ENCODE measurements at places on chromosomes 4 and X.

DNA sequence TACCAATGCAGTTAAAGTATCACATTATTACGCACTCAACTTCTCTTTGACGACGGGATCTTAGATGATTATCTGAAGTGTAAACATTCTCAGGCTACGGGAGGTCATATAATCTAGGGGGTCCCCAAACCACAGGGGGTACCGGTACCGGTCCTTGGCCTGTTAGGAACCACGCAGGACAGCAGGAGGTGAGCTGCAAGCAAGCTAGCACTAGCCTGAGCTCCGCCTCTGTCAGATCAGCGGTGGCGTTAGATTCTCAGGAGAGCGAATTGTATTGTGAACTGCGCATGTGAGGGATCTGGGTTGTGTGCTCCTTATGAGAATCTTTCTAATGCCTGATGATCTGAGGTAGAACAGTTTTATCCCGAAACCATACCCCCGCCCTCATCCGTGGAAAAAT, 20.6 kb upstream of the PRR27 start:
- DNase-seq = no peak

- DNase-seq = no peak
Measured at GRCh38 chrX:103440621-103441020, 64.3 kb downstream of the BEX3 start.

GRCh38 chr4:73865431-73866096, 3.6 kb upstream of the CXCL1 start:
- DNase-seq = no peak

- DNase-seq = no peak
Measured at GRCh38 chrX:151789179-151789800, 54.7 kb downstream of the CNGA2 start.

GRCh38 chr4:168852933-168853713, 156.9 kb downstream of the CBR4 start:
- no peak for DNase-seq

DNA sequence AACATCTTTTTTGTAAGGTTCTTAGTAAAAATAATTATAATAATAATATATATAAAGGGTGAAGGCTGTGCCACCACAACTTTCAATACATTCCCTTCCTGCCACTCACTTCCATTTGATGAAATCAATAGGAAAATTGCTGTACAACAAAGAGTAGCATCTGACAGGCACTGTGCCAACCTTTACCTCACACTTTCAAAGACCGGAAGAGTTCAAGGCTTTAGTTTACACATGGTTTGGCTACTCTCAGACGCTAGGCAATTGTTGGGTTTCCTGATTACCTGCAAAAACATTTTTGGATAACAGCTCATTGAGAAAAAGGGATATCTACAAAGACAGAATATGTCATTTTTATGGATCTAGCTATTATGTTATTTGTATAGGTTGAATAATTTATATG, 5.5 kb upstream of the ING2 start:
- no peak for DNase-seq

DNA sequence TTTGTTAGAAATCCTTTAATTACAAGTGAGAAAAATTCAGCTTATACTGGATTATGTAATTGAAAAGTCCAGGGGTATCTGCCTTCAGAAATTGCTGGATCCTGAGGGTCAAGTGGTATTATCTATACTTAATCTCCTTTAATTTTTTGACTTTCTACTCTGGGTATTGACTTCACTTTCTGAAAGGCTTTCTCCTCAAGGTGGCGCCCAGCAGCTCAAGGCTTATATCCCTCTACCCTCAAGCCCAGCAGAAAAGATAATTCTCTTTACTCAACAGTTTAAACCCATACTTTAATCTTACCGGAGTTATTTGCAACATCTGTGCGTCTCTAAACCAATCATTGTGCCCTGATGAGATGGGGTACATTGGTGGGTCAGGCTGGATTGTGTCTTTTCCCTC, 129.5 kb downstream of the LARP7 start:
- no peak for DNase-seq

- DNase-seq = no peak
Measured at GRCh38 chr4:40305328-40306170, 29.6 kb upstream of the CHRNA9 start.

GRCh38 chr4:81606801-81607501, 135.2 kb upstream of the RASGEF1B start:
- DNase-seq = no peak

GRCh38 chr4:67874986-67875385, 8.8 kb downstream of the TMPRSS11D start:
- DNase-seq = no peak

DNA sequence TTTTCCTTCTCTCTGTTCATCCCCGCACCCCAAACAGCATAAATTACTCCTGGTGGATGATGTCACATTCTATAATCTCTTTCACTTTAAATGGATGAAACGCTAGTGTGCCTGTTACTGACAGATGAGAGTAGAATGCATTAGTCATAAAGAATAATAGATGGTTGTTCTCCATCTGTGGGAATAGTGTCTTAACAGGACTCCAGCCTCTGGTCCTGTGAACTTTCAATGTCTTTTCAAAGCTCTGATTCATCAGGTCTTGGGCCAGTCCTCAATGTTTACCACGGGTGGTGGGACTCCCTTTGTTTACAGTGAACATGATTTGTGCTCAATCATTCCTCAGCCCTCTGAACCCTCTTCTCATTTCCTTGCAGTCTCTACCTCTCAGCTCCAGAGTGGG, 182.6 kb downstream of the GABRB1 start:
- no peak for DNase-seq

- DNase-seq = no peak
Measured at GRCh38 chrX:41144873-41145272, 59.6 kb downstream of the USP9X start.

DNA sequence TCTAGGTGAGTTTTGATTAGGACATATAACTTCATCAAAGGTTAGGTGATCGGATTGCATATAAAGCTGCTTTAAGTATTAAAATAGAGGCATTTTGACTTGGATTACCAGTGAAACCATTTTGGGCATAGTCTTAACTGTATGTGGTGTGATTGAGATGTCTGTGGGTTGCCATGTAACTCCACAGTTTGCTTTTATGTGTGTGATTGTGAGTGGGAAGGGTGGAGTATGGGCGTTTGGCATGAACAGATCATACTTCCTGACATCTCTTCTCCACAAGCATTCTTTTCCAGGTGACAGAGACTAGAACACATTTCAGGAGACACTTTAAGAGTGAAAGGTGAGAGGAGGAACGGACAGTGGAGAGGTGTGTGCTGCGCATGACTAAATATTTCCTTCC, 136.1 kb downstream of the CEP135 start:
- DNase-seq = no peak

DNA sequence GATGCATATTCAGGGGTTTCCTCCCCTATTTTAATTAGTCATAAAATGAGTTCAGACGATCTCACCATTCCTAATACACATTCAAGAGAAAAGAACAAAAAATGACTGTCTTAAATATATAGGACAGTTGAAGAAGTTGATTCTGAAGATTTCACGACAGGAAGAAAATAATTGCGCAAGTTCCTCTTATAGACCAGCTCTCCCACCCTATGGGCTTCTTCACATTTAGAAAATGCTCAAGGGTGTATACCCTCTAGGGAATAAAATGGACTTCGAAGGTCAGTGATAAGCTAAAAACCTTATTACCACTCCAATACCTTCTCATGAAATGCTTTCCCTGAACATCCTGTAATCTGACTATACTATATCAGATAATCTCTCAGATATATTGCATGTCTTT, 149.2 kb upstream of the TEX13C start:
- DNase-seq = no peak

GRCh38 chr4:7322166-7322991, 112.4 kb downstream of the PSAPL1 start:
- DNase-seq = no peak

- DNase-seq = no peak
Measured at GRCh38 chrX:140525448-140525847, 20.6 kb upstream of the SOX3 start.

DNA sequence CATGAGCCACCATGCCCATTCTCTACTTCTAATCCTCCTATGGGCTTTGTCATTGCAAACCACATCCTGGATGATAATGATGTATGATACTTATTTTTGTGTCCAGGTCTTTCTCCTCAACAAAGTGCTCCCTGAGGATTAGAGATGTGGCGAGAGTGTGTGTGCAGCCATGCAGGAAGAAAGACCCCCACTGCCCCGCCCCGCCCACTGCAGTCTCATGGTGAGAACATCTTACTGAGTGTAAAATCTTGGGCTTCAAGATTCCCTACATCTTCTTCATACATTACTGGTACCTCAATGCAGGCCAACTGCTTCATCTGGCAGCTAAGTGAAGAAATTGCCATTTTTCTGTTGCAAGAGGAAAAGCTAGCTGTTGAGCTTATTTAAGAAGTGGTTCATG, 25.9 kb upstream of the MAP3K15 start:
- no peak for DNase-seq

GRCh38 chr4:138999666-139000065, 15.9 kb upstream of the NOCT start:
- no peak for DNase-seq

- no peak for DNase-seq
Measured at GRCh38 chrX:9318766-9319165, 146.1 kb upstream of the TBL1X start.

DNA sequence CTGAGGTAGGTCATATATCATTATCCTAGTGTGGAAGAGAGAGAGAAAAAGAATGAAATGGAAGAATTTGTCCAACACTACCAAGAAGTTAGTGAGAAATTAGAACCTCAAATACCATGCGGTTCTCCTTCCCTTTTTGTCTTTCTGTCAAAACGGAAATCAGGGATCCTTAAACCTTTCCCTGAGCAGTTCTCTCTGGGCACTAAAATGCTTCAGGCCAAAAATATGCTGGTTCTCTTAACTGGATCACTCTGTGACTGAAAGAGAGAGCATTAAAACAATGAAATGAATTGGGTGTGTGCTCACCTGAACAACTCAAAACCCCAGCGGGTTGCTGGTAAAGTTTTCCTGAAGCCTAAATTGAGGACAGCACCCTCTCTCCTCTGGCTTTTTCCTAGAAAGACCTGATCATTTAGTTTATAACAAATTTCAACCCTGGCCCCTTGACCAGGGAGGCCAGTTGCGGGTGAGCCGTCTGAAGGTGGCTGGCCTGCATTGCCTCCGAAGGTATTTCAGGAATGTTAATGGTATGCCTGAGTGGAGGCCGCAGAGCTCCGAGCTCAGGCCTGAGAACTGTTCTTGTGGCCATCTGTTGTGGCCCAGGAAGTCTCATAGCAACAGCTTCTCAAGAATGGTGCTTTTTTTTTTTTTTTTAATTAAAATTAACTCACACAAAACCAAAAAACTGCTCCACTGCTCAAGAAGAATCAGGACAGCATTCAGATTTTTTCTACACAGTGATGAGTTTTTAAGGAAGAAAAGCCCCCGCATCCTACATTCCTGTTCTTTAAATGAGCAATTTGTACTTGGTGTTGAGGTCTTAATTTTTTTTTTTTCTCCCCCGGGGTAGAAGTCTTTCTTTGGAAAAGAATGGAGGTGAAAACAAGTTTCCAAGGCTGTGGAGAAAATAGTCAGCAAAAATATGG, 155.1 kb downstream of the SHROOM3 start:
- DNase-seq = no peak

- DNase-seq = no peak
Measured at GRCh38 chrX:133215017-133215416, 3.1 kb downstream of the TFDP3 start.

DNA sequence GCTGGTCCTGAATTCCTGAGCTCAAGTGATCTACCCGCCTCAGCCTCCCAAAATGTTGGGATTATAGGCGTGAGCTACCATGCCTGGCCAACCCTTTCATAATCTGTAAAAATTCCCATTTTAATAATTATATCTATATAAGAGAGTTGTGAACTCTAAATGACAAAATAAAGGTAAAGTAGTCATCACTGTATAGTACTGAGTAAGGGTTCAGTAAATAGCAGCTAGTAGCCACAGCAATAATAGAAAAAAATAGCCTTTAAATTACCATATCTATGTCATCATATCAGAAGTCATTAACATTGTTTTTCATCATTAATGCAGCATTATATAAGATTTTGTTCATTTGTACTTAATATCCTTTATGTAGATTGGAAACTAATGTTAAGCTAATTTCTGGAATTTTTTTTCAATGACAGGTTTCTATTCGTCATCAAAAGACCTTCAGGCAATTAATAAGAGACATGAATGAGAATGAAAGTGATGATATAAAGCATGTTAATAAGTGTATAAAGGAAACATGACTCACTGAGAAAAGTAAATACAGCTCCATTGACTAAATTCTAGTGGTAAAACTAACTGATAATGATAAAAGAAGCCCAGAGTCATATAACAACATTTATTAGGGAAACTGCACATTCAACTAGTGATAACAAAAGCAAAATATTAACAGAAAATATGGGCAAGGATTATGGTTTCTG, 85.9 kb upstream of the UGT8 start:
- DNase-seq = no peak

GRCh38 chr4:147730333-147730732, 1.6 kb upstream of the ARHGAP10 start:
- DNase-seq = no peak

GRCh38 chrX:10175319-10175871, 18.6 kb downstream of the CLCN4 start:
- no peak for DNase-seq

GRCh38 chr4:35300996-35301774, 943.1 kb downstream of the ARAP2 start:
- no peak for DNase-seq

DNA sequence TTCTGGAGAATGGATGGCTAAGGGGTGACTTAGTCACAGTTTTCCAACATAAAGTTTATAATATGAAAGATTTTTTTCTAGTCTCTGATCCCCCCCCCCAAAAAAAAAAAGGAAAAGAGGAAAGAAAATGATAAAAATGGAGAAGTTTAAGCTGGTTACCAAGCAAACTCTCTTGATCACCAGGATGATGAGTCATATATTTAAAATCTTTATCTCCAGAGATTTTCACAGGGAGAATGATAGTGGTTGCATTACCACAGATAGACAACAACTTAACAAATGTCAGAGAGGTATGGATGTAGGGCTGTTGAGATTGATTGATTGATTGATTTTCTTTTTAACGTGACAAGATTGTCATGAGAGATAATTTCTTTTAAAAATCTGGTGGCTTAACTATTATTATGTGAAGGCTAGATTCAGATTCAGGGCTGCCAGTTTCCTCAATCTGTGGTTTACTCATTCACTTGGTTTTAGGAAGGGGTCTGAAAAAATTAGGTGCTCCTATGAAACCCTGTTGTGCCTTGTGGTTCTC, 13.3 kb upstream of the TEX13C start:
- no peak for DNase-seq

DNA sequence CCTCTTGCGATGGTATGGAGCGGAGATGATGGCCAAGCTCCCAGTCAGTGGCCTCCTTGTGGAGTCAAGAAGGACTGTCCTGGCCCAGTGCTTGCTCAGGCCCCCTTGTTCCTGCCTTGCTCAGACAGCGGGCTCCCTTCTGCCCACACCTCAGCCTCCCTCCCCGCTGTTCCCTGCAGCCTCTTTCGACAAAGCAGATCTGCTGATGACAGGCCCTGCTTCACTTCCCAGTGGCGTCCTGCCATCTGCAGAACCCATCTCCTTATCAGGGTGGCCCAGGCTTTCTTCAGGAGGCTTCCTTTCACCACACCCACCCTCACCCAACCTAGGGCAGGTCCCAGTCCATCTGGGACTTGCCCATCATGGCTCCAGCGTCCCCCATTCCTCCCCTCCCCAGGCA, 80.0 kb downstream of the CLDN34 start:
- no peak for DNase-seq

GRCh38 chrX:10620121-10620699, at the start of gene MID1:
MID1 (minus strand) TSS chrX:10620585; CDS start chrX:10567547, 53,038 bp downstream.
- DNase-seq = no peak

Measured in stimulated activated CD8-positive, alpha-beta memory T cell treated with anti-CD3 and anti-CD28 coated beads, Interleukin-4, amount 100 ng/mL, for 4 hours (primary cell).